ENCODE measurements at places on chromosomes 6 and 20.

DNA sequence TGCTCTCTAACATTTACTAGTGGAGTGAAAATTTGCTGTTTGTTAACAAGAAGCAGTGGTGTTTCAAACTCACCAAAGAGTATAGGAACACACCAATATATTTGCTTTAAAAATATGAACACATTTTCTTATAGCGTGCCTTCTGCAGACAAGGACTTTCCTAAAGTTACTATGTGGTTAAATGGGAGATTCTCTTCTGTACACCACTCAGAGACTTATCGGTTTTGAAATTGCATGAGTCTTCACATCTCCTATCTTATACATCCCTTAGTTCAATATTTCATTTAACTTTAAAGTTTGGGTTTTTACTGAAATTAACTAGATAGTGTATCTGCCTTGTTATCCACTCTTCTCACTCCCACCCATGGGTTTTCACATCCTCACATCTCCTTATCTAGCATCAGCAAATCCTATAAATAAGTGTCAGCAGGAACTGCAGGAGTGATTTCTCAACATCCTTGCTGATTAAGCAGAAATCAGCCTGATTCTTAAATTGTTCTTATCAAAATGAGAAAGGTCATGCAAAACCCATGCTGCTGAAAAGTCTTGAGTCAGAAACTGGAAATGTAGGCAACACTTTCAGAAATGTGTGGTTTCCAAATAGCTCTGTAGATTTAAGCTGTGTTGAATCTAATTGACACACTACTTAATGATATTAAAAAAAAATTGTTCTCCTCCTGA lies 1075.6 kb upstream of the GJE1 start:
- no peak for DNase-seq

- no peak for DNase-seq
These were observed 44.7 kb downstream of the OR2B6 start for GRCh38 chr6:28001751-28002150.

DNA sequence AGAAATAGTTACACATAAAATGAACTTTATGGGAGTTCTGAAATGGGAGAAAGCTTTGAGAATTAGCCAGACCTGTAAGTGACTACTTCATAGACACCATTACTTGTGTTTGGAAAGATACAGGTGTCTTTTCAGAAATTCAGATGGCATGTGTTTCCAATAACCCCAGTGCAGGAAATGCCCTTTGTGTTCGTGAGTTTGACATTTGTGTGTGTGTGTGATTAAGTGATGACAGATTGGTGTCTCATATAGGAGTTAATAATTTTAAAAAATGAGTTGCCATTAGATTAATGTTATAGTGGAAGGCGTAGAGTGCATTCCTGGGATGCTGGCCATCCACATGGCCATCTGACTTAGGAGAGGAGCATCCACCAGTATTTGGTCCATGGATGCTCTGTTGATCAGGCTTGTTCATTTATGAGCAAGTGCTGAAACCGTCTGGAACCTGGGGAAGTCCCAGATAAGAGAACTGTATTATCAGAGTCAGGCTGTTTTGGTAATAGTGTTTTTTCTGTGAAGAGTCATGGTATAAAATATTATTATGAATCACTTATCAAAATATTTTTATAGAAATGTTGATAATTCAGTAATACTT lies 3.1 kb downstream of the STK4 start:
- DNase-seq: no peak

DNA sequence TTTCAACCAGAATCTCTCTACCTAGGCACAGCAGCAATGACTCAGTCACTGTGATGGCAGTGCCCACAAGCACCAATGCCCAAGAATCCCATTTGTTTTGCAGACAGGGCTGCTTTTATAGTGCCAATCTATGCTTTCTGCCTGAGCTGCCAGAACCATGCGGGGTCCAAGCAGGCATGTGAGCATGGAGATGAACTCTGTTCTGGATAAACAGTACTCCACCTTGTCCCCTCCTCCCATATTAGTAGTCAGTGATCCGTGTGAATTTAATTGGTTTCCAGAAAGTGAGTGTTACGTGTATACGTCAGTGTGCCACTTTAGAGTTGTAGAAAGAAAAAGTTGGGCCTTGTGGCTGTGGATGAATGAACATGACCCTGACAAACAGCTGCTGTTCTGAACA lies 79.4 kb downstream of the SASH1 start:
- DNase-seq: no peak

- DNase-seq: no peak
These were observed 70.4 kb upstream of the SIRPA start for GRCh38 chr20:1824834-1825233.

DNA sequence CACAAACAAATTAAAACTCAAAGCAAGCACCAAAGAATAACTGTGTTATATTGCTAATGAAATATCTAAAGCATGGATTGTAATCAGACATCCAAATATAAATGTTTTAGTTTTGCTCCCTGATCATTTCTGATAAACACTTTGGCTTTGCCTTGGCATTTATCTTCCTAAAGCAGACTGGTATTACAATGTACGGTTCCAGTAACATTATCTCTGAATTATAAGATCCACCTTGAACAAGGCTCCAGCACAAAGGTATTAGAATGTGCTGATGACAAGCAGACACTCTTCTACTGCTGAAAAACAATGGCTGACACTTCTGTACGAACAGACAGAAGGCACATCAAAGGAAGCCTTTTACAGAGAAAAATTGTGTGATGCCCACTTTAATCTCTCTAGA lies 74.6 kb downstream of the INSM1 start:
- DNase-seq: no peak

DNA sequence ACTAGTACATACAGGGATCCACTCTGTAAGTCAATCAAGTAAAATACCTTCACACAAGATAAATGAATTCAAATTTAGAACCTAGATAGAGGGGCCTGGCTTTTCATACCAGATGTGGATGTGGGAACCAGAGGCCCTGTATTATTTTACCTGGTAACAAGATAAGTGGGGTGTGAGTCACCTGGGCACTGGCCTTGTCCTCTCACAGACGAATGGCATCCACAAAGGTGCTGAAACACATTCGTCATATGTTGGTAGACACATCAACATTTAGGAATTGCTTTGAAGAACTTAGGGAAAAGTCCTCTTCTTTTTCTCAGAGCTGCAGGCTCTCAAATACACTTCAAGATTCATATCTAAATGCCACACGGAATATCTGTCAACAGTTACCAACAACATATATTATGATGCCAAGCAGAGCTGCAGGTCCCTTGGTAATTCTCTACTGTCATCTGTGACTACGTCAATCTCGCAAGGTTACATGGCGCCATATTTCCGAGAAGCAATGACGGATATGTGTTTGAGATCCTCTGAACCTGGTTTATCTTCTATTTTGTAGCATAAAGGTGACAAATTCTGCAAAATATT lies 618.6 kb downstream of the EPM2A start:
- no peak for DNase-seq
